Naive thymus-derived CD4-positive, alpha-beta T cell (primary cell): ENCODE measurements at places on chromosomes 5 and 9.

DNA sequence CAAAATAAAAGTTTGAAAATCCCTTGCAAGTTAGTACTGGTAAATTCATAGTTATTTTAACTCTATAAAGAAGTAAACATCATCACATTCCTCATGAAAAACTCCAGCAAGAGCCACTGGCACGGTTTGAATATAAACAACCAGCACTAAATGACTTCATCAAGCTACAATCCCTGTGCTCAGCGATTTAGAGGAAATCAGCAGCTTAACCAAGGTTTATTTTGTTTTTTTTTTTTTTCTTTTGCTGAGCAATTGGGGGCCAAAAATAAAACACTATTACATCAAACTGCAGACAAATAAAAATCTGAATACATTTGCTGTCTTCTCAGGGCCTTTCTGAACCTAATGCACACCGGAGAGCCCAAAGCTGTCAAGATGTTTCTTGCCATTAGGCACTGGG lies 106.2 kb upstream of the SLC24A2 start:
- no peak overlapping the region for H3K27ac ChIP-seq
- DNase-seq: no peak
- no peaks in the 10 kb centered on the region for H3K36me3 ChIP-seq

GRCh38 chr9:113566712-113567071 lies 103.2 kb downstream of the RGS3 start:
- no peak overlapping the region for H3K4me3 ChIP-seq
- no peaks in the 10 kb centered on the region for H3K27me3 ChIP-seq
- no peaks in the 10 kb centered on the region for H3K4me1 ChIP-seq
- no peak overlapping the region for H3K27ac ChIP-seq

- H3K4me1 ChIP-seq: no peaks in the 10 kb centered on the region
- H3K4me3 ChIP-seq: no peak overlapping the region
- DNase-seq: no peak
- no peaks in the 10 kb centered on the region for H3K27me3 ChIP-seq
These were observed 19.0 kb downstream of the TMEM8B start for GRCh38 chr9:35847792-35848572.

DNA sequence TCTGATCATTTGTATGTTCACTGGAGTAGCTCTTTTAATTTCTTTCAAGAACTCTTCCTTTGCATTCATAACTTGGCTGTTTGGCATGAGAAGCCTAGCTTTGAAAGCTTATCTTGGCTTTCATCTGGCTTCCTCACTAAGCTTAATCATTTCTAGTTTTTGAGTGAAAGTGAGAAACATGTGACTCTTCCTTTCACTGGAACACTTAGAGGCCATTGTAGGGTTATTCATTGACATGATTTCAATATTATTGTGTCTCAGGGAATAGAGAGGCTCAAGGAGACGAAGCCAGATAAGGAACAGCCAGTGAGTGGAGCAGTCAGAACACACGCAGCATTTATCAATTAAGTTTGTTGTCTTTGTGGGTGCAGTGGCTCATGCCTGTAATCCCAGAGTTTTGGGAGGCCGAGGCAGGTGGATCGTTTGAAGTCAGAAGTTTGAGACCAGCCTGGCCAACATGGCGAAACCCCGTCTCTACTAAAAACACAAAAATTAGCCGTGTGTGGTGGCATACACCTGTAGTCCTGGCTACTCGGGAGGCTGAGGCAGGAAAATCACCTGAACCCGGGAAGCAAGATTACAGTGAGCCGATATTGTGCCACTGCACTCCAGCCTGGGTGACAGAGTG lies 98.3 kb downstream of the UGCG start:
- no peak for DNase-seq
- peaks cover 13% of the 10 kb centered on the region for H3K4me1 ChIP-seq
- no peaks in the 10 kb centered on the region for H3K36me3 ChIP-seq

DNA sequence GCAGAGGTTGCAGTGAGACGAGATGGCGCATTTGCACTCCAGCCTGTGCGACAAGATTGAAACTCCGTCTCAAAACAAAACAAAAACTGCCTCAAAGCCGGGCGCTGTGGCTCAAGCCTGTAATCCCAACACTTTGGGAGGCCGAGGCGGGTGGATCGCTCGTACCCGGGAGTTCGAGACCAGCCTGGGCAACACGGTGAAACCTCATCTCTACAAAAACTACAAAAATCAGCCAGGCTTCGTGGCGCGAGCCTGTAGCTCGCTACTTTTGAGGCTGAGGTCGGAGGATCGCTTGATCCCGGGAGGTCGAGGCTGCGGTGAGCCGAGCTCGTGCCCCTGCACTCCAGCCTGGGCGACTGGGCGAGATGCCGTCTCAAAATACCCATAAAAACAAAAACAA lies 988 bp downstream of the GFM2 start:
- no peak for DNase-seq
- peaks cover 22% of the 10 kb centered on the region for H3K4me1 ChIP-seq
- peaks cover 5% of the 10 kb centered on the region for H3K36me3 ChIP-seq
- peak overlapping the region; percentile 98 for H3K4me3 ChIP-seq
- H3K27ac ChIP-seq: no peak overlapping the region
- no peaks in the 10 kb centered on the region for H3K27me3 ChIP-seq

GRCh38 chr5:61329550-61330128 lies 2.4 kb upstream of the ZSWIM6 start:
- H3K4me1 ChIP-seq: peaks cover 9% of the 10 kb centered on the region
- no peak overlapping the region for H3K4me3 ChIP-seq
- no peak overlapping the region for H3K27ac ChIP-seq
- H3K36me3 ChIP-seq: no peaks in the 10 kb centered on the region
- DNase-seq: no peak
